AG08396 (cell line): ENCODE measurements at places on chromosomes 7 and 10.

GRCh38 chr10:29748109-29748650 is 113.4 kb upstream of the SVIL start:
- DNase-seq, result no peak

- no peak for DNase-seq
These were observed 89.0 kb upstream of the PRPS1L1 start for GRCh38 chr7:18116661-18117060.

GRCh38 chr10:108789336-108789735 is 1134.0 kb downstream of the XPNPEP1 start:
- no peak for DNase-seq

DNA sequence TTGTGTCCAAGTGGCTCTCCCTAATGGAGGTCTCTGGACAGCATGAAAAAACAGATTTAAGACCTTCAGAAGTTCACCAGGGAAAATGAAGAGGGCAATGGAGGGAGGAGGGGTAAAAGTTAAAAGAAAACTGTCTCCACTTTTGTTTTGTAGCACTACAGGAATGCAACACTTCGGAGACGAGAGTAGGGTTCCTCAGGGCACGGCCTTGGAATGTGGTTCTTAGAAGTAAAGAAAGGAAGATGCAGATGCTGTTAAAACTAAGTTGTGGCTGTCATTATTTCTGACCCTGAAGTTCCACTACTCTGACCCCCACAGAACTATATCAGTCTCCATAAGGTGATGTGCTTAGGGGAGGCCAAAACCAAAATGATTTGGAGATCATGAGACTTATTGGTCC is 335.1 kb downstream of the XPNPEP1 start:
- no peak for DNase-seq

DNA sequence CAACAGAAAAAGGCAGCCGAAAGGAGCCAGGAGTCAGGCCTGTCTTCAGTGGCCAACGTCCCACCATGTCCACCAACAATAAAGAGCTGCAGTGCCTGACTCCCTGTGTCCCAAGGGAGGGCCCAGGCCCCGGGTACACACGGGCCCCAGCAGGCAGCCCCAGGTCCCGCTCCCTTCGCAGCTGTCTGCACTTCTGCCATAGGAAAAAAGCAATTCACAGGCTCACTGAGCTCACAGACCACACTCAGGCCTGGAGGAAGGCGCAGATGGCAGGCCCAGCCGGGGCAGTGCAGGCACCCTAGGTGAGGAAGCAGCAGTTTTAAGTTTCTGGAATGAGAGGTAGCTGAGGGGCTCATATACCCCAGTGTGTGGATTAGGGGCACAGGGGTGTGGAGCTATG is 100.5 kb downstream of the PRKAG2 start:
- DNase-seq, result no peak

DNA sequence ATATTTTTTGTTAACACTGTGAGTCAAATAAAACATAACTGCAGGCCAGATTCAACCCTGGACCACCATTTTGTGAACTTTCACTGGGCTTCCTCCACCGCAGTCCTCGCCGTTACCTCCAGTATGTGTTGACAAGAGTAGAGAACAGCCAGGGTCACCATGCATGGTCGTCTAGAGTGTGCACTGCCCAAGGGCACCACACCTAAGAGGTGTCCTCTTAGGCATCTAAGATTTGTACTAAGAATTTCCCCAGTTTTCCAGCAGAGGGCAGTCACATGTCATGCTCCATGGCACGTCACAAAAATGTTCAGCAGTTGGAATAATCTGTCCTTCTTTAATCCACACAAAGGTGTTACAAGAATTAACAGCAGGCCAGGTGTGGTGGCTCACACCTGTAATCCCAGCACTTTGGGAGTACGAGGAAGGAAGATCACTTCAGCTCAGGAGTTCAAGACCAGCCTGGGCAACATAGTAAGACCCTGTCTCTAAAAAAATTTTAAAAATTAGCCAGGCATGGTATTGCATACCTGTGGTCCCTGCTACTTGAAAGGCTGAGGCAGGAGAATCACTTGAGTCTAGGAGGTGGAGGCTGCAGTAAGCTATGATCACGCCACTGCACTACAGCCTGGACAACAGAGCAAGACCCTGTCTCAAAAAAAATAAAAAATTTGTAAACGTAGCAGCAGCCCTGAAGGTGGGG is 71.2 kb upstream of the FOXK1 start:
- peak; percentile 71 for DNase-seq

DNA sequence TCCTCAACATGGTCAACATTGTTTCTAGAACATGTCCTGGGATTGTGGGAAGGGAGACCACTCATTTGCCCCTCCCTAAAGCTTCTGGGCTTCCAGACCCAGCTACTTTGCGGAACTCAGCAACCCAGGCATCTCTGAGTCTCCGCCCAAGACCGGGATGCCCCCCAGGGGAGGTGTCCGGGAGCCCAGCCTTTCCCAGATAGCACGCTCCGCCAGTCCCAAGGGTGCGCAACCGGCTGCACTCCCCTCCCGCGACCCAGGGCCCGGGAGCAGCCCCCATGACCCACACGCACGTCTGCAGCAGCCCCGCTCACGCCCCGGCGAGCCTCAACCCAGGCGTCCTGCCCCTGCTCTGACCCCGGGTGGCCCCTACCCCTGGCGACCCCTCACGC is at the start of gene EPO:
EPO (plus strand) TSS at position 190 of the 392 bp plus-strand sequence. CDS start 513 bp downstream, outside the sequence.
- DNase-seq, result no peak

- DNase-seq, result peak; percentile 57
These were observed 236.5 kb upstream of the PTN start for GRCh38 chr7:137579913-137580640.

- no peak for DNase-seq
These were observed 407.1 kb downstream of the MDFIC start for GRCh38 chr7:115329006-115329405.

- no peak for DNase-seq
These were observed 9.8 kb downstream of the AGR2 start for GRCh38 chr7:16794986-16795385.

GRCh38 chr7:4998910-4999309 is 39.9 kb upstream of the MMD2 start:
- DNase-seq, result no peak

DNA sequence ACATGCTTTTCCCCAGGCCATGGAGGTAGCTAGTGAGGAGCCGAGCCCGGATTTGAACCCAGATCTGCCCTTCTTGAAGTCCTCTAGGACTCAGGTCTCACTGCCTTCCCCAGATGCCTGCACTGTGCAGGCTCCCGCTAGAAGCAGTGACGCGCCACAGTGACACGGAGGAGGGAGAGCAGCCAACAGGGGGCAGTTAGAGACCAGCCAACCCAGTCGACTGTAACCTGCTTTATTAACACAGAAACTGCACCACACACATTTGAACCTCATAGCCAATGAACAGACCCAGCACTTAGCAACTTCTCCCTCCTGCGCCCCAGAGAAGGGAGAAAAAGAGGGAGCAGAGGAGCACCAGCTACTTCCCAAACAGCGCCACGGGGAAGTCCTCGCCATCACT is 27.4 kb downstream of the PILRA start:
- DNase-seq, result no peak

DNA sequence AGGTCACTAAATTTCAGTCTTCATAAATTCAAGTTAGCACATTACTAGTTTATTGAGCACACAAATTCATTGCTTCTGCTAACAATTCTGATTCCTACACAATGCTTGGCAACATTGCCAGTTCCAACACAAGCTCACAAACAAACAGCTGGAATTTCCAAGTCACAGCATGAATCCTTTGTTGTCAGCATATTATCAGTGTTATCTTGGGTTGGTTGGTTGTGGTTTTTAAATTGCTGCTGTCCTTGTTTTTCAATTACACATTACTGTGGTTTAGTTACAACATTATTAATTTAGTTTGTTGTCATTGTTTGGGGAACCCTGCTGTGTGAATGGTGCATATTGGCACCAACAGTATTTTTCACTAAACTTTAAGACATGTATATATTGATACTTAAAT is 86.0 kb upstream of the ARID5B start:
- DNase-seq, result no peak

DNA sequence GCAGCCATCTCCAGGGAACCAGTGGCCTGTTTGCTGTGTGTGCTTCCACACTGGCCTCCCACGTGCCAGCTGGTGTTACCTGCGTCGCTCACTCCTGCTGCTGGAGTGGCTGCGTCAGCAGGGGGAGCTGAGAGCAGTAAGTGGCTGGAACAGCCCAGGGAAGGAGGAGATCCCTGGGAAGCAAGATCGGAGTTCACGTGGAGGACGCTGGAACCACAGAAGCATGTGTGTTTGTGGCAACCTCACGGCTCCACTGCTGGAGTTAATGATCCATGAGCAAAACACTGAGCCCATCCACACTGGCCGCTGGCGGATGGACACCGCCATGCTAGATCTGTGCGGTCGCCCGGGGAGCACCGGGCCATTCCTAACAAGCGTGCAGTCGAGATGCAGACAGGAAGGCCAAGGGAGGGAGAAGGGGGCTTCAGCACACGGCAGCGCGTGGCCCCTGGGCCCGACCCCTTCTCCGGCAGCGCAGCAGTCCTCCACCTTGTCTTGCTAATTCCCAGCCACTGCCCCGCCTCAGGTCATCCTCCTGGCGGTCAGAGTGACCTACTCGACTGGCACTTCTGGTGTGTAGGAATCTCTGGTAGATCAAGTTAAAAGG is 68.5 kb upstream of the EEPD1 start:
- DNase-seq, result no peak

DNA sequence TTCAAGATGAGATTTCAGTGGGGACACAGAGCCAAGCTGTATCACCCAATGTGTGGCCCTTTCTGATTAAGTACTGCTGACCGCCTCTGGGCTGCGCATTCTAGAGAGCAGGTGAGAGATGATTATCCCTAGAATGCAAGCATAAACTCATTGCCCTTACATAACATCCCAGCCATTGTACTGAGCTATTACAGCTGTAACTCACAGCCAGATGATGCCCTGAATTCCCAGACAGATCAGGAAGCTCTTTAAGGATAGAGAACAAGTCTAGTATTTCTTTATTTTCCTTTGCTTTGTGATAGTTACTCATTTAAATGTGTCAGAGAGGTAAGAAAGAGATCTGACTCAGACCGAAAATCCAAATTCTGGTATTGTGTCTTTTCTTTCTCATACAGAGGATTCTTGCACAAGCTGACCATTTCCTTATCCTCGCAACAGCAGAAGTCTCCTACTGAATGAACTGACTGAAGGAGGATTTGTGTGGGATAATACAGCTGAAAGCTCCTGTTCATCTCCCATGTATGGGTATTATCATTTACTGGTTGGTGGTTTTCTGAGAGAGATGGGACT is 58.4 kb downstream of the ZNF22 start:
- DNase-seq, result no peak

DNA sequence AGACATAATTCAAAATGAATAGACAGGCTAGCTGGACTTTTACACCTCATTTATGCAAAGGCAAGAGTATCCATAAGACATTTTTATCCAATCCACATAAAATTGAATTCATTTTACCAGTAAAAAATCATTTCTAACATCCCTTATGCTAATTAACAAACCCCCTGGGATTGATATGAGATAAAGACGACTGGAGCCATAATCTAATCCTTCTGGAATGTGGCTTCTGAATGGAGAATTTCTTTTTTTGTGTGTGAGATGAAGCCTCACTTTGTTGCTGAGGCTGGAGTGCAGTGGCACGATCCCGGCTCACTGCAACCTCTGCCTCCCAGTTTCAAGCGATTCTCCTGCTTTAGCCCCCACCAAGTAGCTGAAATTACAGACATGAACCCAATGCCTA is 90.4 kb downstream of the AKR1D1 start:
- no peak for DNase-seq

- no peak for DNase-seq
These were observed 25.2 kb upstream of the SH2B2 start for GRCh38 chr7:102261451-102261850.

- DNase-seq, result peak; percentile 29
These were observed 64.7 kb downstream of the CREB3L2 start for GRCh38 chr7:137937202-137937560.

GRCh38 chr10:1858547-1858946 is 121.2 kb upstream of the ADARB2 start:
- no peak for DNase-seq

DNA sequence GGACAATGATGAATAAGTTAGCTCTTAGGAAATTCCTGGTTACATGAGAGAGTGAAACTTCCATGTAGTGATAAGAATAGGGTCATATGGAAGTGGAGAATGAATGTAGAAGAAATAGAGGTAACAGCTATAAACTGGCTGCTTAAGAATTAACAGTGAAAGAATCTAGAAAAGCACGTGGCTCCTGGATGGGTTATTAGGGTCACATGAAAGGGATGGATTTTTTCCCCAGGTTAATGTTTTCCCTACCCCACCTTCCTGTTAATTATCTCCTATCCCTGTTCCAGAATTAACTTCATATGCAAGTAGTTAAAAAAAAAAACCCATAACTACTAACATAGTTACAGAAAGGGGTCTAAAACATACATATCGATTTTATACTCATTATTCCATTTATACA is 58.0 kb downstream of the ANKIB1 start:
- DNase-seq, result no peak

- peak; percentile 56 for DNase-seq
These were observed 6.6 kb upstream of the ABCC2 start for GRCh38 chr10:99775850-99776249.

- peak; percentile 67 for DNase-seq
These were observed 9.8 kb downstream of the ZNF775 start for GRCh38 chr7:150388709-150389531.

- no peak for DNase-seq
These were observed 831 bp downstream of the ZKSCAN5 start for GRCh38 chr7:99505324-99505662.

DNA sequence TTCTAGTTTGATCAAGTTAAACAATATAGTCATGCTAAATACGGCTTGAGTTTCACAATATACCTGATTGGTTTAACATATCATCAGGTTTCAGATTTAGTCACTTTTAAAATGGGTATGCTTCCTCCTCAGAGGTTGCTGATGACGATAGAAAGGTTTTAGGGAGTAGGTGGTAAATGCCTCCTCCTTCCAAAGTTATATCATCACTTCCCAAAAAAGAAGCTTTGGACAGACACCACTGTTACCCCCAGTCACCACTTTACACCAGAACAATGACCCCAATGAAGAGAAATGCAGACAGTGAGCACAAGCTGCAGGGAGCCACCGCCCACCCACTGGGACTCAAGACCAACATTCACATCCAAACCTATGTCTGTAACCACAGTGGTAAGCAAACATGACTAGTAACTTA is 244.6 kb downstream of the SORCS1 start:
- no peak for DNase-seq

GRCh38 chr7:103771294-103771693 is 218.2 kb downstream of the RELN start:
- no peak for DNase-seq

- DNase-seq, result no peak
These were observed 301.6 kb downstream of the SNX13 start for GRCh38 chr7:17638727-17639126.

GRCh38 chr10:12463459-12463838 is 114.1 kb downstream of the CAMK1D start:
- DNase-seq, result no peak

GRCh38 chr7:39697483-39697882 is 74.1 kb downstream of the RALA start:
- DNase-seq, result no peak

GRCh38 chr10:71127773-71128172 is 84.6 kb upstream of the UNC5B start:
- no peak for DNase-seq
